ENCODE measurements at places on chromosomes 7 and 10.

- DNase-seq, result no peak
Measured at GRCh38 chr7:138015096-138015495, 13.2 kb upstream of the CREB3L2 start.

GRCh38 chr7:130384841-130385599, 4.7 kb downstream of the CPA1 start:
- no peak for DNase-seq

DNA sequence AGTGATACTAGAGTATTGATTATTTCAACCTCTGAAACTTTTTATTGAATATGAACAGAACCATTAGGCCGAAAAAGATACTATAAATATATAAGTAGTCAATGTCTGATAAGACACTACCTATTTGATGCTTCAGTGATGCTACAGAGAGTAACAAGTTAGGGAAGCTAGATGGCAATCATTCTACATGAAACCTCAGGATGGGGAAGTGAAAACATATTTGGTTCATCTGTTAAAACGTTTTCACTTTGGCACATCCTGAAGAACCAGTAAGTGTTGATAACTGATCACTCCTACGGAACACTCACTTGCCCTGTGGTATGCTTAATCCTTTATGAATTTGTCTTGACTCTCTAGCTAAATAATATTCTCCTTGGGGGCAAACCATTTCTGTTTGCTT, 1064.9 kb downstream of the NXPH1 start:
- DNase-seq, result no peak

- DNase-seq, result no peak
Measured at GRCh38 chr10:86753638-86754434, 2.6 kb upstream of the BMPR1A start.

GRCh38 chr7:50595491-50596102, 30.4 kb upstream of the DDC start:
- no peak for DNase-seq

- no peak for DNase-seq
Measured at GRCh38 chr10:78442836-78443550, 409.3 kb downstream of the RPS24 start.

DNA sequence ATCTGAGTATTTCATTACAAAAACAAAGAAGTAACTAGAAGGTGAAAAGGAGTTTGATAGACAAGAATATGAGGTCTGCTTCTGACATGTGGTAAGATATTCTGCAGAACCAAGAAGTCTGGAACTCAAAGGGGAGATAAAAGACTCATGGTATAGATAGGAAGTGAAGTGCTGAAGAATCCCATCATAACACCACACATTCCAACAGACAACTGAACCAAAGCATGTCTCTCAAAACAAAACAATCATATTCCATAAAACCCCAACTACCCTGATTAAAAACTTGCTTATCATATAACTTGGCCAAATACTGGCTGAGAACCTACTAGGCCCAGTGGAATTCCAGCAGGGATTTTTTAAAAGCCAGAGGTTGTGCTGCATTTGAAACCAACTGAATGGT, 178.7 kb downstream of the JAZF1 start:
- DNase-seq, result no peak

DNA sequence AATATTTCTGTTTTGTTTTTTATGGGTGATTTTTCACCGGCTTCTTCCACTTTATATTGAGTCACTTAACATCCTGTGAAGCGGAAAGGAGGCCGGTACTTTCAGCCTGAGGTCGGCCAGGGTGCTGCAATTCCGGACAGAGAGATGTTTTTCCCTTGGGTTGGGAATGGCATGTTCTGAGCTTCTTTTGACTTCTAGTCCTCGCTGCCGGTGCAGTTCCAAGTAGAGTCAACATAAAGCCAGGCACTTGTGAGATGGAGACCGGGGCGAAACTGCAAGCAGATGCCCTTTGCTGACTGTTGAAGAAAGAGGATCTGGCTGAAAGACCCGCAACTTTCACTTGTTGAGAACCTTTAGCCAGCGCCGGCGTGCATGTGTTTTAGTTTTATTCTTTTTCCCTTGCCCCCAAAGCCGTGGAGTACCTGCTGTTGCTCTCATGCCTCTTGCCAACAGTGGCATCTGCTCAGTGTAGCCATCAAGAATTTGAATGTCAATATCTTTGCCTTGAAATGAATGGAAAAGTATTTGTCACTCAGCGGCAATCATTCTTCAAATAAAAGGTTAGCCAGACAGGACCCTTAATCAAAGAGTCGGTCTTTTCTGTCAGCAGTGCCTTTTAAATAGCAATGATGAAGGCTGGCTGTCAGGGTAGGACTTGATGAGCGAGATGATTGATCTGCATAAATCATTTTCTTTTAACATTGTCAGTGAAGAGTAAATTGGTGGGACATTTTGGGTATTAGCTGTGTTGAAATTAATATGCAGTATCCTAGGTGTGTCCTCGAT, 351.2 kb downstream of the LRMDA start:
- DNase-seq, result no peak

DNA sequence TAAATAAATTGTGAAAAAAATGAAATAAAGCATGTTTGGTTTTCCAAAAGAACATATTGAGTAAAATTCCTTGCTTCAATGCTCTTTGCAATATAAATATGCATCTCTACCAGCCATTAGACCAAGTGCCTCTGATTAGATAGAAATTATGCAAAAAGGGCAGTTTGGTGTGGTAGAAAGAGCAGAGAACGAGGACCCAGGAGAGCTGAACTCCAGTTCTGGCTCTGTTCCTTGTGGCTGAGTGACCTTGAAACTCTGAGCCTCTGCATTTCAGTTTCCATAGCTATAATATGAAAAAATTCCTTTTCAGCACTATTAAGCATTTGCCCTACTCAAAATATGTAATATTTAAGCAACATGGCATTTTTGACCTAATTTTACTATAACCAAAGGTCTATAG, 36.5 kb downstream of the COL1A2 start:
- DNase-seq, result no peak

- DNase-seq, result no peak
Measured at GRCh38 chr10:113576852-113577251, 24.0 kb downstream of the HABP2 start.

GRCh38 chr10:52609626-52610240, 162.9 kb downstream of the MBL2 start:
- DNase-seq, result no peak

DNA sequence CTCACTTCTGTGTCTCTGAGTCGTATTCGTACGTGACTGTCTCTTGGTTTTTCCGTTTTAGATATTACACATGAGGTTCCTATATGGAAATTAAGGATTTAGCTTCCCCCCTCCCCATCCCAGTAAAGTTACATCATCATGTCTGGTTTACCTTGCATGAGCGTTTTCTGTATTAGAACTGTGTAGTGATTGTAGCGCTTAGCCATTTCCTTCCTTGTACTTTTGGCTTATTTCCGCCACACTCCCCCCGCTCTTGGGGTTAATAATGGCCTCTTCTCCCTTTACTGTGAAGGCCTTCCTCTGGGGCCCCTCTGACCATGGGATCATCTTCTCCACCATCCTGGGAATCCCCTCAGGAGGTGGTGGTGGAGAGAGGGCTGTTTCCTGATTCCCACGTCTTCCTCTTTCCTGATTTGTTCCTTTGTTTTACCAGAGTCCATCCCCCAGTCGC, 27.2 kb upstream of the AP5Z1 start:
- no peak for DNase-seq

- DNase-seq, result no peak
Measured at GRCh38 chr7:75662579-75663301, 76.0 kb downstream of the HIP1 start.

GRCh38 chr10:28631896-28632583, 45.3 kb upstream of the BAMBI start:
- no peak for DNase-seq

DNA sequence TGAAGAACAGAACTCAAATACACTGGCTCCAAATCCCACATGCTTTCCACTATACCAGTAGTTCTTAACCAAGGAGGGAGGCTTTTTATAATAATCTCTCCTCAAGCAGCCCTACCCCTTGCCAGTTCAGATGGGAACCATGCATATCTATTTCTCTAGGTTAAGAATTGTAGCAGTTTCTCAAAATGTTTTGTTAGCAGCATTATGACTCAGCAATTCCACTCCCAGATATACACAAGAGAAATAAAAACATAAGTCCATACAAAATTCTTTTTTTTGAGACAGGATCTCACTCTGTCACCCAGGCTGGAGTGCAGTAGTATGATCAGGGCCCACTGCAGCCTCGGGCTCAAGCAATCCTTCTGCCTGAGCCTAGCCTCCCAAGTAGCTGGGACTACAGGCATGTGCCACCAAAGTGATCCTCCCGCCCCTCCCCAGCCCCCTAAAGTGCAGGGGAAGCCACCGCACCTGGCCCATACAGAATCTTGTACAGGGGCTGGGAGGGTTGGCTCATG, 18.1 kb downstream of the YWHAG start:
- no peak for DNase-seq

- DNase-seq, result no peak
Measured at GRCh38 chr7:85890244-85890811, 703.5 kb upstream of the SEMA3D start.

- DNase-seq, result no peak
Measured at GRCh38 chr10:12401466-12401865, 52.1 kb downstream of the CAMK1D start.

DNA sequence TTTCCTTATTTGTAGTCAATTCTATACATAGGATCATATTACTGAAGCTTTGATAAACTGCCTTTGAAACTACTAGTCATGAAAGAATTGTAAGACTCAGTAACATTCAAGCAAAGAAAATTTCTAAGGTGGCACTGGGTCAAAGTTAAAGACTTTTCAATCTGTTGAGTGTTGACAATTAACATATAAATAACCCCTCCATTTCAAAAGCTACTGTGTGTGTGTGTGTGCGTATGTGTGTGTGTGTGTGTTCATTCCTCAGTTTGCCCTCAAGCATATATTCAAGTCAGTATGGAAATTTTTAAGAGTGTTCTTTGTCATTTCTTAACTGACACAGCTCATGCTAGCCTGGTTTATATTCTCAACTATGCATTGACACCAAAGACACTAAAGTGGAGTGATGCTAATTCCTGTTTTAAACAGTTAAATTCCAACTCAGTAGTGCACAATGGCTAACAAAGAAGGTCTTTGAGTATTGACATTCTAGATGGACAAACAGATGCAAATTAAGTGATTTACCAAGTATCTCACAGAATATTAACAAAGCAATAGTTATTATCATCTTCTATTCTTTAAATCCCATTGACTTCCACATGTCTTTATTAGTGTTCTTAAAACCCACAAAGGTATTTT, 314.8 kb upstream of the GRM3 start:
- no peak for DNase-seq

GRCh38 chr10:45505311-45505710, 131.3 kb downstream of the ALOX5 start:
- no peak for DNase-seq

DNA sequence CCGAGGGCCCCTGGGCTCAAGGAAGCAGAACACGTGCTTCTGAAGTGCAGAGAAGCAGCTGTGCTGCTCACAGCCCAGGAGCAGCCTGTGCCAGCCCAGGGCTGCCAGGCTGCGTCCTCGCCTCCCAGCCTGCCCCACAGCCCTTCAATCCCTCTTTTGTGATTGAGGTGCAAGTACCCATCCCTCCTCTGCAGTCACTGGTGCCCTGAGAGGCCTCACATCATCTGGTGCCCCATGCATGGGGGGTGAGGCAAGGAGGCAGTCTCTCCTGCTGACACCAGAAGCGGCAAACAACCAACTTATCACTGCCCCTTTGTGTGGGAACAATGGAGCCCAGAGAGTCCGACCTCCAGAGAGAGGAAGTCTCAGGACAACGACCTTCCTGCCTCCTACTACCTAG, 49.8 kb upstream of the FGFR2 start:
- no peak for DNase-seq

DNA sequence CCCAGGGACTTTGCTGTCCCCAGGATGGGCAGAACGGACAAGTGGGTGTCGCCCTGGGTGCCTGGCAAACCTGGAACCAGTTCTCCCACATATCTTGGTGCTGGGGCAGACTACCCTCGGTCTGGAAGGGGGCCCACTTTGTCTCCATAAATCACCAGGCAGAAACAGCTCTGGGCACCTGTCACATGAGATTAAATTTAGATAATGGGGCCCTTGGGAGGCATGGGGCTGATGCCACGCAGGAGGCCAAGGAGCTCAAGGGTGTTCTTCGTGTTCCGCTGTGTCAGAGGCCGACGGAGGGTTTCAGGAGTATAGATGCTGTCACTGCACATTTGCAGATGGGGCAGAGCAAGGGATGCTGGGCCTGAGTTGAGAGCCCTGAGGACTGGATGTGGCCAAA, 72.7 kb downstream of the TMEM130 start:
- no peak for DNase-seq

- no peak for DNase-seq
Measured at GRCh38 chr10:72277996-72278667, 4.4 kb downstream of the DDIT4 start.

DNA sequence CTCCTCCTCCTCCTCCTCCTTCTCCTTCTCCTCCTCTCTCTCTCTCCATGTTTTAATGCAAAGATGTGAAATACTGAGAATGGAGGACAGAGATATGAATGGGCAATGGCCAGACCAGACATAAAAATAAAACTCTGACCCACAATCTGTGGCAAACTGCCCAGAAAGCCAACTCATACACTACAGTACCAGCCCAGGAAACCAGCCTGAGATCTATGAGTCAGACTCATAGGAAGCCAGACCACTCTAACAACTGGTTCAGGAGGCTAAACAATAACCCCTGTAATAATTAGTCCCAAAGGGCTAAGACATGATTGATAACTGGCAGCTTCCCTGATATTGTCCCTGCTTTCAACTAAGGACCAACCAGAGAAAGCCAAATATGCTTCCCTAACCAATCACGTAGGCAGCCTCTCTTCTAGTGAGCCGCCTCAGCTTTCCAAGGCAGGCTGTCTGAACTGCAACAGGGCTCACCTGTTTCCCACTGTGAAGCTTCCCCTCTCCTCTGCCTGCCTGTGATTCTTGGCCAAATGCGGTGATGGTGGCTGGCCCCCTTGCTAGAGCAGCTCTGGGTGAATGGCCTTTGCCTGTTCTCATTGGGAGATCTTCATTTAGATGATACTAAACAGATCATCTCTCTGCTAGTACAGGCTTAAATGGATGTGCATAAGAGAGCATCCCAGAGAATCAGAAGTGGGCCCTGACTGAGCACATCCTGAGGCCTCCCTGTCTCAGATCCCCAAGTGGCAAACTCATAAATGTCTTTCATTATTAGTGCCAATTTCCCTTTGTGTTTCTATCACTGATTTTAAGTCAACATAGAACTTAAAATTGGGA, 817.6 kb downstream of the TNS3 start:
- no peak for DNase-seq

DNA sequence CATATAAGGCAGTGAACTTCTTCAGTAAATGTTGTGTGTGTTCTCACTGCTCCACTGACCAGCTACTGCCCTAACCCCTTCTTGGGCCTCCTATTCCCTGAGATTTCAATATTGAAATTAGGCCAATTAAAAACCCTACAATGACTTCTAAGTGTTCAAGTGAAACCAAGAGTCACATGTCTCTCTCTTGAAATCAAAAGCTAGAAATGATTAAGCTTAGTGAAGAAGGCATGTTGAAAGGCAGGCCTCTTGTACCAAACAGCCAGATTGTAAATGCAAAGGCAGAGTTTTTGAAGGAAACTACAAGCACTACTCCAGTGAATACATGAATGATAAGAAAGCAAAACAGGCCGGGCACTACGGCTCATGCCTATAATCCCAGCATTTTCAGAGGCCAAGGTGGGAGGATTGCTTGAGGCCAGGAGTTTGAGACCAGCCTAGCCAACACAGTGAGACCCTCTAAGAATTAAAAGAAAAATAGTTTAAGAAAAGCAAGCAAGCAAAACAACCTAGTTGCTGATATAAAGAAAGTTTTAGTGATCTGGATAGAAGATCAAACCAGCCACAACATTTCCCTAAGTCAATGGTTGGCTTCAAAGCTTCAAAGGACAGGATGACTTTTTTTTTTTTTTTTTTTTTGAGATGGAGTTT, 22.3 kb downstream of the BRAF start:
- DNase-seq, result no peak

- no peak for DNase-seq
Measured at GRCh38 chr7:12281038-12281437, 69.9 kb downstream of the TMEM106B start.
